ENCODE measurements at places on chromosomes 3 and 15.

- no peak for DNase-seq
Measured at GRCh38 chr3:146157325-146158060, 3.5 kb downstream of the PLOD2 start.

GRCh38 chr3:39809181-39809994 lies at the start of gene MYRIP:
Gene MYRIP (plus strand): TSS chr3:39809609. CDS start chr3:39900817, 91,208 bp downstream.
- DNase-seq: no peak

- DNase-seq: no peak
Measured at GRCh38 chr3:13574083-13574797, 25.3 kb downstream of the FBLN2 start.

- DNase-seq: no peak
Measured at GRCh38 chr3:84440291-84440690, 518.5 kb upstream of the CADM2 start.

- DNase-seq: no peak
Measured at GRCh38 chr15:59866642-59867041, 137.5 kb upstream of the FOXB1 start.

- DNase-seq: no peak
Measured at GRCh38 chr3:58383904-58384303, 49.7 kb downstream of the PDHB start.

DNA sequence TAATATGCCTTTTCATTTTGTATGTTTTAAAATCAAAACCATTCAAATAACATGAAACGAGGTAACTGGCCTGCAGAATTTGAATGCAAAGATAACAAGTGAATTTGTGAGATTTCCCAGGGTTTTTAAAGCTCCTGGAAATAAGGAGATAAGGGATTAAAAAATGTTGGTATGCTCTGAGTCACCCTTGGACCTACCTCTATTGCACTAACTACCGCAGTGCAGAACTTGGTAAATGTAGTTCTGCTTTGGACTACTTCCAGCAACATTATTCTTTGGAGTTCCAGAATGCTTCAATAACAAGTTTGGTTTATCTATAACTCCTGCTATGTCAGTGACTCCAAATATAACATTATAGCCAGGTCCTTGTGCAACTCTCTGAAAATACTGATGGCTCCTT lies 201.7 kb downstream of the GAP43 start:
- DNase-seq: no peak

GRCh38 chr3:192899540-192899982 lies 18.1 kb downstream of the MB21D2 start:
- no peak for DNase-seq

DNA sequence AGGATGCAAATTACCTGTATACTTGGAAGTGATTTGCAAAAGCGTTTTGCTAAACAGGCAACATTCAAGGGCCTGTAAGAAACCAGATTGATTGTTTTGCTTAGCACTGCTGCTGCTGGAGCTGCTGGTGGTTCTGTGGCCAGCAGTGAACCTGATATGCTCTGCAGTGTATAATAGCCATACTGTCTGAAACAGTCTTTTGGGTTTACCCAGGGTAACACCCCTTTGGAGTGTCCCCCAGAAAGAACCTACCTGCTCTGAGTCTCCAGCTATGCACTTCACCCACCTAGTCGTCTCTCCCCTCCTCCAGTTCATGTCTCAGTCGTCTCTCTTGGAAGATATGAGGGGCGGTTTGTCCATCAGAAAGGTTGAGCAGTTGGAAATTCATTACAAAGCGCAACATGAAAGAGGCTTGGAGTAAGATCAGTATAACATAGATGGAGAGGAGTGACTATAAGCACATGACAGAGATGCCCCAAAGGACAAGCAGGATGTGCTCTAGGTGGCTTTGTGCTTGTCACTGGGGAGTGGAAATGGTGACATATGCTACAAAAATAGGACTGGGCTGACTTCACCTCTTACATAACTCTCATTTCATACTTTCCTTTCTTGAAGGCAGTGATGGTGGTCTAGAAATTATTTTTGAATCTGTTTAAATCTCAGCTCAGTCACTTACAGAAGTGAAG lies 3.8 kb downstream of the MKRN2 start:
- no peak for DNase-seq

GRCh38 chr3:187209491-187209890 lies 12.2 kb downstream of the RTP1 start:
- DNase-seq: no peak

GRCh38 chr3:129230311-129231019 lies 18.9 kb upstream of the COPG1 start:
- DNase-seq: peak; percentile 28

DNA sequence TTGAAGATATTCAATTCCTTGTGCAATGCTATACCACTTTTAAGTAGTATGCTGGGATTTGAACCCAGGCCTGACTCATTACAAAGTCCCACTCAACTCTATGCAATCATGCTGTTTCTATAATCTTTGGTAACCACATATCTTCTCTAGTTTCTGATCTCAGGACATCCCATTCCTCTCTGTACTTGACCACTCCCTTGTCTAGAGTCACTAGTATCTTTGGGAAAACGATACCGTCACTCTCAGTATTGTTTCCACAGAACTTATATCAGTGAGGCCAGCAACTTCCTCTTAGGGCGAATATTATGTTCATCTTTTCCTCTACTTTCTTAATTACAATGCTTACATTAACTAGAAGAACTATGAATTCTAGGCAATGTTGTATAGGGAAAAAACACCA lies 137.3 kb upstream of the TSPAN3 start:
- no peak for DNase-seq

GRCh38 chr15:60993008-60993407 lies 236.1 kb downstream of the RORA start:
- no peak for DNase-seq

- peak; percentile 25 for DNase-seq
Measured at GRCh38 chr15:59384507-59384906, 11.8 kb upstream of the MYO1E start.
